NCI-H187 (cell line): ENCODE measurements at places on chromosomes 2 and 18.

- no peak for DNase-seq
Measured at GRCh38 chr2:116491292-116491691, 1323.2 kb upstream of the DDX18 start.

- no peak for DNase-seq
Measured at GRCh38 chr2:8253781-8254180, 428.1 kb upstream of the ID2 start.

DNA sequence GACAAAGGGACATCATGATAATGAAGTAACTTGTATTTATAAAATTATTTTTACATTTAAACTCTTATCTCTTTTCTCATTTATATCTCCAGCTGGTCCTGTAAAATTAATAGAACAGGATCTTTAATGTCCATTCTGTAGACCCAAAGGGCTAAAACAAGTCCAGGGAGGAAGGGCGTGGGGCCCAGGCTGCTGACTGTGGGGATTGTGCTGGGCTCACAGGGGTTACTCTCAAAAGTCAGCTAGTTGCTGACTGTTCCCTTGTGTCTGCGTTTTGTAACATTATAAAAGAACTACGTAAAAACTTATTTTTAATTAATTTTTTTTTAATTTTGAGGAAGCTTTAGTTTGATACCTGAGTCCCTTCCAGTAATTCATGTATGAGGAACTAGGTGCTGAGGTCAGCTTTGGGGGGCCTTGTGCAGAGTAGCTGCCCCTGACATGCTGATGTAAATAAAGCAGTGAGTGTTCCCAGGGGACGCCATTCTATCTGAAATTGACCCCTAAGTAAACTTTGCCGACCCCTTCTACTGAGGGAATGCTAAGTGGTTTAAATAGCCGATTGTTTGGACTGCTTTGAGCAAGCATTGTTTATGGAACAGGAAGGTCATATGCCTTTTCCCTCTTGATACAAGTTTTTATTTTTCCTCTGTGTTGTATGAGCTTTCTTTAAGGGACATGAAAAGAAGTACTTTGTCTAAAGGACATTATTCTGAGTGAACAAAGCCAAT lies 56.4 kb downstream of the MERTK start:
- DNase-seq, result no peak

GRCh38 chr2:54604871-54605270 lies 118.6 kb upstream of the EML6 start:
- no peak for DNase-seq

- DNase-seq, result no peak
Measured at GRCh38 chr2:134153294-134153880, 100.5 kb upstream of the MGAT5 start.

DNA sequence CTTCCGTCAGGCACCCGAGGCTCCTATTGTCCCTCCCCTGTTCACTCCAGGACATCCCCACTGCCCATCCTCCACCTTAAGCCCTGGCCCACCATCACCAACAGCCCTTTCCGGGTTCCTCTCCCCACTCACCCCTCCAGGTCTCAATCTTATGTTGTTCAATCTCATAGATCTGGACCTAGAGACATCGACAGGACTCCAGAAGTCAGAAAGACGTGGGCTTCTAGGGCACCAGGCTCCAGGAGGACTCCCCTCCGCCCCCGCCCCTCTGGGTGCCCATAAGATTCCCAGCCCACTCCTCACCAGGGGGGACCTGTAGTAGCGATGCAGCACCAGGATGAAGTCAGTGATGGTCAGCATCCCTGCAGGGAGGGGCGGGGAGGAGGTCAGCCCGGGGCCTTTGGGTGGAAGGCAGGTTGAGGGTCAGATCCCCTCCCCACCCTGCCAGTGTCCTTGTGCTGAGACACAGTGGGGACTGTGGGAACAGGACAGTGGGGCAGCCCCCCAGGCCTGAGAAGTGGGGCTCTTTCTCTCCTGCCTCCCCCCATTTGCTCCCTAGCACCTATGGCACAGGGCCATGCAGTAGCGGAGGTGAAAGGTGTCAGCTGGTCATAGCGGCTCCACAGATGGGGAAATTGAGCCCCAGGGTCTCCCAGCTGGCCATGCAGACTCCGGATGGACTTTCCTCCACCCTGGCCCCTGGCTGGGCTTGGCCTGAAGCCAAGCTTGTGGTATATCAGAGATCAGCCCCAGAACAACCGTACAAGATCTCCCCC lies 3.7 kb downstream of the PRKAG3 start:
- DNase-seq, result no peak

- DNase-seq, result no peak
Measured at GRCh38 chr2:3196716-3197115, 180.9 kb downstream of the EIPR1 start.

DNA sequence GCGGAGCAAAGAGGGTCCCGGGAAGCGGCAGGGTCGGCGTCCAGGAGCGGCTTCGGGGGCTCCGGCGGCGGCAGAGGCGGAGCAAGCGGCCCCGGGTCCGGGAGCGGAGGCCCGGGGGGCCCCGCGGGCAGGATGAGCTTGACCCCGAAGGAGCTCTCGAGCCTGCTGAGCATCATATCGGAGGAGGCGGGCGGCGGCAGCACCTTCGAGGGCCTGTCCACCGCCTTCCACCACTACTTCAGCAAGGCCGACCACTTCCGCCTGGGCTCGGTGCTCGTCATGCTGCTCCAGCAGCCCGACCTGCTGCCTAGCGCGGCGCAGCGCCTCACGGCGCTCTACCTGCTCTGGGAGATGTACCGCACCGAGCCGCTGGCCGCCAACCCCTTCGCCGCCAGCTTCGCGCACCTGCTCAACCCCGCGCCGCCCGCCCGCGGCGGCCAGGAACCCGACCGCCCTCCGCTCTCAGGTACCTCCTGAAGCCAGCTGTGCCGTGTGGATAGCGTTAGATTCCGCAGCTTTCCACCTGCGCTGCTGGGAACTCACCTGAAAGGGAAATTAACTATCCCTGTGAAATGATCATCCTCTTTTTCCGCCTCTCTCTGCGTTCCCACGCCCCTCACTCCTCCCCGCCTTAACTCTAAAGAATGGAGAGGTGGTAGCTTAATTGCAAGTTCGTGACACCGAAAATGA lies 472 bp downstream of the CNOT11 start:
- DNase-seq, result peak; percentile 2

DNA sequence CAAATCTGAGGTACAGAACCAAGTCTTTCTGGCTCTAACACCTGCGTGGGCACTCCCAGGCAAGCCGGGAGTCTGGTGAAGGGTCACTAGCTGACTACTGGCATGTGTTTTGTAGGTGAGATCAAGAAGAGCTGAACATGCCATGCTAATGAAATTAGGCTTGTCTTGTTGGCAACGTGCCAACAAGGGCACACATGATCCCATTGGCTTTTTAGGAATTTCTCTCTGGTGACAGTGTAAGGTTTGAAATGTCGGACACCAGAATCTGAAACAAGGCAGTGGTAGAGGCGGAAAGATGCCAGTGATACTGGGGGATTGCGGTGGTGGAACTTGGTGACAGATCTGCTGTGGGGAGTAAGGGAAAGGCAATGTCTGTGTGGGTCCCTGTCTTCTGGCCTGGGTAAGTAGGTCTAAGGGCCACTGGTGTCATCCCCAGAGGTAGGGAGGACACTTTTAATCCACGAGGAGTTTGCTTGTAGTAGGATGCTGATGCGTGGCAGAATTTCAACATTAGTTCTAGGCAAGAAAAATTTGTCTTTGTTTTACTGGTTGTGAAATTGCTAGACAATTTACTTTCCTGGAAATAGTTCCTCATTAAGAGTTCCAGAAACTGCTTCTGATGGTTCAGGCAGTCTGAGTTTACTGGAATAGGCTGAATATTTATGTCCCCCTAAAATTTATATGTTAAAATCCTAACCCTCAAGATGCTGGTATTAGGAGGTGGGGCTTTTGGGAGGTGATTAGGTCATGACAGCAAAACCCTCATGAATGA lies 52.6 kb upstream of the ACMSD start:
- DNase-seq, result no peak

GRCh38 chr2:30989746-30990145 lies 148.5 kb downstream of the GALNT14 start:
- no peak for DNase-seq

GRCh38 chr2:137287913-137288639 lies 522.7 kb downstream of the THSD7B start:
- no peak for DNase-seq

GRCh38 chr2:33730804-33731203 lies 131.7 kb upstream of the FAM98A start:
- DNase-seq, result no peak

GRCh38 chr2:192194265-192194865 lies 368 bp downstream of the TMEFF2 start:
- no peak for DNase-seq

DNA sequence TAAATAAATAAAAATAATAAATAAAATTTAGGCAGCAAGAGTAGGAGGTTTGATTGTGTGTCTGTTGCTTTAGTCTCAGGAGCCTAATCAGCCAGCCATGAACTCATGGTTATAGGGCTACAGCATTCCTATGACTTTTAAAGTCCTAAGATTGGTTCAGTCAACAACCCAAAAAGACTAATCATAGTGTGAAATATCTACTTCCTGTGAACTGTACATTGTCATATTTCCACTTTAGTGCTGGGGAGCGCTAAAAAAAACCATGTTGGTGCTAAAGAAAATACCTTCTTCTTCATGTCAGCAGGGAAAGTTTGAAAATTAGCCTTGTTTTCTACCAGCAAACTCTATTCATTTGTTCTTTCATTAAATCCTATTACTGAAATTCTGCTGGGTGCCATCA lies 521.6 kb downstream of the RNF144A start:
- no peak for DNase-seq

- no peak for DNase-seq
Measured at GRCh38 chr18:40152859-40153258, 1802.2 kb upstream of the PIK3C3 start.
